ENCODE measurements at places on chromosomes 1 and 21. TPM values are rescaled to one million over a fixed set of nuclear protein-coding genes. Genes with fewer than 3 reads are reported as not detected.

Gene MCL1
- total RNA-seq = 97.0 TPM

Gene ETV3L
- total RNA-seq = not detected

Gene MRPS14
- total RNA-seq = 25.4 TPM

Gene SYT2
- not detected for total RNA-seq

- no peak for DNase-seq
Measured at GRCh38 chr1:246599315-246599714, 33.1 kb downstream of the CNST start.

GRCh38 chr1:87706779-87707228 is 378.1 kb downstream of the LMO4 start:
- DNase-seq = no peak

DNA sequence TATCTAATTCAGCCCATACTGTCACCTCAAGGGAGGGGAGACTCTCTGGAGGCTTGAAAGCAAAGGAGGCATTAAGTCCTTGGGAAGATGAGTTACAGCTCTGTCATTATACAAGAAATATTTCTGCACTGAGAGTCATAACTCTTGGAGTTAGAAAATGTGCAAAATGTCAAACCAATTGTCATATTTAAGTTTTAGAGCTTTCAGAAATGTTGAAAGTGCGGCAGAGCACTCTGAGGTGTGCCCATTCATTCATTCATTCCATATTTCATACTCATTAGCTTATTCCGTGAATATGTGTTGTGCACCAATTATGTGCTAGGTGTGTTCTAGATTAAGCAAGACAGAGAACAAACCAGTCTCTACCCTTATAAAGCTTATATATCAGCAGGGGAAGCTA is 87.1 kb downstream of the HUNK start:
- no peak for DNase-seq

- DNase-seq = no peak
Measured at GRCh38 chr1:4047666-4048065, 147.6 kb upstream of the C1orf174 start.

- no peak for DNase-seq
Measured at GRCh38 chr1:170993151-170993550, 57.8 kb downstream of the MROH9 start.

- DNase-seq = no peak
Measured at GRCh38 chr1:110765640-110766335, 91.0 kb upstream of the KCNA3 start.

DNA sequence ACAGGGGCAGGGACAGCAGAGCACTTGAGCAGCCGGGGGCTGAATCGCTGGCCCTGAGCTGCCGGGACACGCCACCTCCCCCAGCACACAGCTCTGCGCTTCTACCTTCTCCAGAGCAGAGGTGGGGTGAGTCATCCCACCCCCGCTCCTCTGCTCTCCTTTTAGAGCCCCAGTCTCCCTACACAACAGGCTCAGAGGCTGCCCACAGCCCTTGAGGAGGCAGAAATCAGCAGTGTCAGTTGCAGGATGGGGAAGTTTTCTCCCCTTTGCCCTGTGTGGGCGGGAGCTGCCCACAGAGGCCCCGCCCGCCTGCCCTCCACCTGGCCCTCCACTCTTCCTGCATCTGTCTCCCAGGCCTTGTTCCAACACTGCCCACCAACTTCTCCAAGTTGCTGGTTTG is 94.6 kb downstream of the STUM start:
- peak; percentile 14 for DNase-seq

- DNase-seq = peak; percentile 42
Measured at GRCh38 chr21:35257413-35257812, 208.3 kb upstream of the RUNX1 start.

GRCh38 chr1:226181996-226182714 is 4.4 kb downstream of the ACBD3 start:
- DNase-seq = peak; percentile 53

GRCh38 chr1:194102607-194103006 is 916.2 kb upstream of the B3GALT2 start:
- no peak for DNase-seq

- DNase-seq = no peak
Measured at GRCh38 chr21:38359835-38360234, 103.0 kb downstream of the KCNJ15 start.

GRCh38 chr1:175714350-175714749 is 29.0 kb downstream of the TNR start:
- no peak for DNase-seq

GRCh38 chr21:36245115-36245514 is 74.9 kb upstream of the MORC3 start:
- DNase-seq = no peak

DNA sequence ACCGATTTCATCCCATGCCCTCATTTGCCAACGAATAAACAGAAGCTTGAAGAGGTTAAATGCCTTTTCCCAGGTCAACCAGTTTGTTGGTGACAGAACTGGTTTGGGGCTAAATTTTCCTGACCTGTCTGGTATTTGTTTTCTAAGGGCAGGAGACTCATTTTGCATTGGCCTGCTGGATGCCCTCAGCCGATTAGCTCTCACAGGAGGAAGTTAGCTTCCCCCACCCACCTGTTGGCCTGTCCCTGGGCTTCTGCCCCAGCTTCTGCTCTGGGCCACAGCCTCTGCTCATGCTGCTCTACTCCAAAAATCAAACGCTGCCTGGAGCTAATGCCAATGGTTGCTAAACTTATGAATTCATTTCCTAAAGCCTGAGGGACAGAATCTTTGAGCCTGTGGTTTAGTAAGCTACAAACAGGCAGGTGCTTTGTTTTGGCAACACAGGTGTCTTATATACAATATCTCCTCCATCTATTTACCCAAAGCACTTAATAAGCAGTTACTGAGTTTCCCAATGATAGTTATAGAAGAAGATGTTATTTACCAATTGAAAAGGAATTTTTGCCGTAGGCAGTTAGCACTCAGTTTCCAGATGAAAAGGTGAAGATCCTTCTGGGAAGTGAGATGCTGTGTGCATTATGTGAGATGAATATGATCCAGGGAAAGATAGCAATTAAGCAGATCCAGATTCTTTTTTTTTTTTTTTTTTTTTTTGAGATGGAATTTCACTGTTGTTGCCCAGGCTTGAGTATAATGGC is 82.3 kb downstream of the TM2D1 start:
- no peak for DNase-seq

GRCh38 chr1:84143796-84144565 is at the start of gene PRKACB:
TSS of gene PRKACB (plus strand) at chr1:84144271. CDS start at chr1:84144362, 91 bp downstream.
- DNase-seq = no peak

DNA sequence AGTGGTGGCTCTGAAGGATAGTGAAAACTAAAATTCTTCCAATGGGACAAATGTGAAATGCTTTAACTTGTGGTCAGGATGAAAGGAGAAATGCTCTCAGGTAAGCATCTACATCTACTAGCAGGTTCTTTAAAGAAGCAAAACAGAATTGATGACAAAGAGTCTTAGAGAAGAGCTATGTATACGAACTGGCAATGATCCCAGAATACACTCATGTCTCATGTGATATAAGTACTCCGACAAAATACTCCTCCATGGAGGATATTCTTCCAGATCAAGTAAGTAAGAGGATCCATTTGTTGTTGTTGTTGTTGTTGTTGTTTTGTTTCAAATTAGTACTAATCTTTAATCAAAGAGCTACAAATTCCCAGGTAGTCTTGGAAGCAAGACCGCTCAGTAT is 174.0 kb upstream of the ATP1B1 start:
- DNase-seq = no peak

DNA sequence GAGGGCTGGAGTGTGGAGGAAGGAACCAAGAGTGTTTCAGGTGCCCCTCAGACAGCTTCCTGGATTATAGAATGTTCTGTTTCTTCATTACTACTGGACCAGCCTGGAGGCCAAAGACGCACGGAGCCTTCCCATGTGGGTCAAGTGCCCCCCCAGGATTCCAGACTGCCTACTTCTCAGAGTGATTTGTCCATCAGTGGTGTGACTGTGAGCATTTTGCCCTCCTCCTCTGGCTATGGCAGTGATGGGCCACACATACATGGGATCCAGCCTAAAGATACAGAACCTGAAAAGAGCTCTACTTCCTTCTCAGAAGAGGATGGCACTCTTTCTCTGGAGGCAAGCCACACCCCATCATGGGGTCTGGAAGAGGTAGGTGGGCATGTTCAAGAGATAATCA is 64.9 kb downstream of the MACF1 start:
- DNase-seq = no peak
